Activated CD4-positive, alpha-beta memory T cell treated with anti-CD3 and anti-CD28 coated beads for 36 hours (primary cell): ENCODE measurements at places on chromosomes 3 and 15. TPM values are rescaled to one million over a fixed set of nuclear protein-coding genes. Genes with fewer than 3 reads are reported as not detected.

The ADAMTS17 gene
- total RNA-seq = 0.99 TPM

The RBP2 gene
- not detected for total RNA-seq

The SLC7A14 gene
- total RNA-seq = not detected

The GABRG3 gene
- not detected for total RNA-seq

- H3K27ac ChIP-seq = no peak overlapping the region
- DNase-seq = no peak
- no peaks in the 10 kb centered on the region for H3K36me3 ChIP-seq
Measured at GRCh38 chr3:178512647-178513046, 23.6 kb upstream of the KCNMB2 start.

DNA sequence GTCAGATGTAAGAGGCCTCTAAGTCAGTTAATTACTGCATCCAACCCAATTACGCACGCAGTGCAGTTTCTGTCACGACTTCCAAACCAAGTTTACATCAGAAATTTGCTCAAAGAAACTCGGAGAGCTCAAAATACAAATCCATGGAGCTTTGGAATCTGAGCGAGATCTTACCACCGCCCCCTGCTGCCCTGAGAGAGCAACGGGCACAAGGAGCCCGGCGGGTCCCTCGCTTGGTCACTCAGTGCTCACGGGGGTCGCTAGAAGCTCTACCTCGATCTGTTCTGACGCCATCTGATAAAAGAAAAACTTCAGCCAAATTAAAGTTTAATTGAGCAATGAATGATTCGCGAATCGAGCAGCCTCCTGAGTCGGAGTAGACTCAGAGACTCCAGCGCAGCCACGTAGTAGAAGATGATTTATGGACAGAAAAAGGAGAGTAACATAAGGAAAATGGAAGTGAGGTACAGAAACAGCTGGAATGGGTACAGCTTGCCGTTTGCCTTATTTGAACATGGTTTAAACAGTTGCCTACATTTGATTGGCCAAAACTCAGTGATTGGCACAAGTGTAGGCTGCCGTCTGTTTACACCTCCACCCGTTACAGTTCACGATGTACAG is 232.7 kb upstream of the ATP10A start:
- no peak overlapping the region for H3K4me3 ChIP-seq
- H3K36me3 ChIP-seq = no peaks in the 10 kb centered on the region
- peaks cover 8% of the 10 kb centered on the region for H3K27me3 ChIP-seq
- no peaks in the 10 kb centered on the region for H3K4me1 ChIP-seq
- H3K27ac ChIP-seq = no peak overlapping the region

GRCh38 chr15:87387766-87388165 is 868.8 kb downstream of the NTRK3 start:
- H3K27me3 ChIP-seq = peaks cover 4% of the 10 kb centered on the region
- no peaks in the 10 kb centered on the region for H3K36me3 ChIP-seq
- H3K4me3 ChIP-seq = no peak overlapping the region
- DNase-seq = no peak
- no peaks in the 10 kb centered on the region for H3K4me1 ChIP-seq

- no peaks in the 10 kb centered on the region for H3K4me1 ChIP-seq
- no peak overlapping the region for H3K27ac ChIP-seq
- no peak overlapping the region for H3K4me3 ChIP-seq
- no peaks in the 10 kb centered on the region for H3K27me3 ChIP-seq
- no peak for DNase-seq
- no peaks in the 10 kb centered on the region for H3K36me3 ChIP-seq
Measured at GRCh38 chr15:47364230-47365141, 352.8 kb upstream of the SEMA6D start.

DNA sequence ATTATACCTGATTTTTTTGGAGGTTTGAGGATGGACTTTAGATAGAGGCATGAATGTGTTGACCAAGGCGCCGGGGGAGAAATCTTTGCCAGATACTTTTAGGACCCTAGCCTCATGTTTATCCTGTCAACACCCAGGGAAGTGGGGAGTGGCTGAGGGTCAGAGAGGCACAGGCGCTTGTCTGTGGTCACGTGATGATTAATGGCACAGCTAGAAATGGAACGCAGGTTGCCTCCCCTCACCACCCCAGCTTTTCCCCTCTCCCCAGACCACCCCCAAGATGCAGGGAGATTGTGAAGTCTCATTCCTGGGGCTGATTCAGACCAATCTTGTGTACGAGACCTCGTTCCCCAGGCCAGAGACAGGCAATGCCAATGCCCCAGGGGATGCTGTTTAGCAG is 218.4 kb upstream of the LINGO1 start:
- H3K4me1 ChIP-seq = no peaks in the 10 kb centered on the region
- no peak overlapping the region for H3K4me3 ChIP-seq
- no peak overlapping the region for H3K27ac ChIP-seq
- H3K27me3 ChIP-seq = peaks cover 30% of the 10 kb centered on the region

DNA sequence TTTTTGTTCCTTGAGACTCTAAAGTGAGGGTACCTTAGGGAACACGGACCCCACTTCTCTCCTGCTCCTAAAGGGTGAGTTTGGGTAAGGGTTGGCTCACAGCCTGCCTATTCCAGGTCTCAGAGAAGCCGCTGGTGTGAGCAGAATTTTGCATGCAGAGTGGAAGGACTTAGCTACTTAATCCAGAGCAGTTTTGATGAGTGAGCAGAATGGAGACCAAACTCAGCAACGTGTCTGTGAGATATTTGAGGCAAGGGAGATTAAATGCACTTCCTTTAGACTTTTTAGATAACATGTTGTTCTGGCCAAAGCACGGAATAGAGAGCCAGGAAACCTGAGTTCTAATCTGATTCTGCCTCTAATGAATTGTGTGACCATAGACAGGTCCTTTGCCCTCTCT is 5.1 kb downstream of the SLC24A1 start:
- H3K4me3 ChIP-seq = no peak overlapping the region
- H3K4me1 ChIP-seq = peaks cover 16% of the 10 kb centered on the region
- H3K27ac ChIP-seq = no peak overlapping the region
- DNase-seq = no peak
- peaks cover 10% of the 10 kb centered on the region for H3K36me3 ChIP-seq
- H3K27me3 ChIP-seq = no peaks in the 10 kb centered on the region

DNA sequence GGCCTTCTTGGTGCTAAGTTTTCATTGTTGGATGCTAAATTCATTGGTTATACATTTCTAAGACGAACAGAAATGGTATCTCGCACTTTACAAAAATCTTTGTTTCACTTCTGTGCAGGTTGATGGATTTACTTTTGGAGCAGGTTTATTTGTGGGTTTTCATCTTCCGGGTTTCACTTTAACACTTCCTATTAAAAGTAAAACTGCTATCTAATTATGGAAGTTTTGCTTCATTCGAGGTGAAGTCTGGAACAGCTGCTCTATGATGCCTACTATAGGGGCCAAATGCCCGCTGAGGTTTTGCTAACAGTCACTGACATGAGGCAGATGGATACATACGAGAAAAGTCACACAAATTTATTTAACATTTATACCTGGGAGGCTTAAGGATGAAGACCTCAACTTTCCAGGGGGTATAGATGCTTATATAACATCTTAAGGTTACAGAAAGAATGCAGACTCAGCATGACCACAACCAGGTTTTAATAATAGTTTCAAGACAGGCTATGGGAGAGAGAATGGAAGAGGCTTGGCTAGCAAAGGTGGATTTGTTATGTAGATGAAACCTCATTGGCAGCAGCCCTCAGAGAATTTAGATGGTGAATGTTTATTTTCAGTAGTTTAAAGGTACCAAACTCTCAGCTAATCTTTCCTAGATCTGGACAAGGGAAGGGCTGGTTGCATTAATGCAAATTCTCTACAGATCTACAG is 54.2 kb downstream of the OSTN start:
- no peaks in the 10 kb centered on the region for H3K27me3 ChIP-seq
- H3K4me1 ChIP-seq = no peaks in the 10 kb centered on the region
- H3K27ac ChIP-seq = no peak overlapping the region
- DNase-seq = no peak
- H3K4me3 ChIP-seq = no peak overlapping the region

DNA sequence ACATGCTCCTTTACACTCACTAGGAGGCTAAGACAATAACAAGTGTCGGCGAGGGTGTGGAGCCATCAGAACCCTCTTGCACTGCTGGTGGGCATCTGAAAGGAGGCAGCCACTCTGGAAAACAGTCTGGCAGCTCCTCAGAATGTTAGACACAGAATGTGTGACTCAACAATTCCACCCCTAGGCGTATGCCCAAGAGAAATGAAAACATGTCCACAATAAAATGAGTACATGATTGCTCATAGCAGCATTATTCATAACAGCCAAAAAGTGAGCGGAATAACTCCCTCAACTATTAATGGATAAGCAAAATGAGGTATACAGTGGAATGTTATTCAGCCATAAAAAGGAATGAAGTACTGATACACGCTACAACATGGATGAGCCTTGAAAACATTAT is 57.8 kb downstream of the WNT7A start:
- peak overlapping the region; percentile 43 for H3K27ac ChIP-seq
- H3K27me3 ChIP-seq = no peaks in the 10 kb centered on the region
- H3K36me3 ChIP-seq = peaks cover 20% of the 10 kb centered on the region
- peak; percentile 29 for DNase-seq

DNA sequence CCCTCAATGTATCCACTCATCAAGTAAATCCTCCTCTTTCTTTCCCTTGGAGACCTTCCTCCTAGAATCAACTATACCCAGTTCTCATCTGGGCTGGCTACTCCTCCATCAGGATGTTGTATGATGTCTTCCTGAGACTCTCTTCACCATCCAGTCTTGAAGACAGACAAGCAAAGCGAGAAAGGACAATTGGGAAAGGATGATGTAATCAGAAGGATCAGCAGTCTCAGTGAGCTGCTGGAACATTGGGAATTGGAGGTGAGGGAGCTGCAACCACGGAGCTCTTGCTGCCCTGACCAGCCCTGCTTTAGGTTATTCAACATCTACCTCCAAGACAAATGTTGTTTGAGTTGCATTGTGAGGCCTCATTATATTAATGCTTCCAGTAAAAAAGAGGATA is 48.0 kb upstream of the UBP1 start:
- no peak overlapping the region for H3K27ac ChIP-seq
- H3K4me3 ChIP-seq = no peak overlapping the region
- no peaks in the 10 kb centered on the region for H3K4me1 ChIP-seq
- no peak for DNase-seq
- H3K36me3 ChIP-seq = no peaks in the 10 kb centered on the region
- H3K27me3 ChIP-seq = no peaks in the 10 kb centered on the region

GRCh38 chr15:47439146-47440111 is 277.9 kb upstream of the SEMA6D start:
- no peaks in the 10 kb centered on the region for H3K36me3 ChIP-seq
- no peak for DNase-seq
- no peak overlapping the region for H3K27ac ChIP-seq
- H3K27me3 ChIP-seq = no peaks in the 10 kb centered on the region
- H3K4me1 ChIP-seq = no peaks in the 10 kb centered on the region

DNA sequence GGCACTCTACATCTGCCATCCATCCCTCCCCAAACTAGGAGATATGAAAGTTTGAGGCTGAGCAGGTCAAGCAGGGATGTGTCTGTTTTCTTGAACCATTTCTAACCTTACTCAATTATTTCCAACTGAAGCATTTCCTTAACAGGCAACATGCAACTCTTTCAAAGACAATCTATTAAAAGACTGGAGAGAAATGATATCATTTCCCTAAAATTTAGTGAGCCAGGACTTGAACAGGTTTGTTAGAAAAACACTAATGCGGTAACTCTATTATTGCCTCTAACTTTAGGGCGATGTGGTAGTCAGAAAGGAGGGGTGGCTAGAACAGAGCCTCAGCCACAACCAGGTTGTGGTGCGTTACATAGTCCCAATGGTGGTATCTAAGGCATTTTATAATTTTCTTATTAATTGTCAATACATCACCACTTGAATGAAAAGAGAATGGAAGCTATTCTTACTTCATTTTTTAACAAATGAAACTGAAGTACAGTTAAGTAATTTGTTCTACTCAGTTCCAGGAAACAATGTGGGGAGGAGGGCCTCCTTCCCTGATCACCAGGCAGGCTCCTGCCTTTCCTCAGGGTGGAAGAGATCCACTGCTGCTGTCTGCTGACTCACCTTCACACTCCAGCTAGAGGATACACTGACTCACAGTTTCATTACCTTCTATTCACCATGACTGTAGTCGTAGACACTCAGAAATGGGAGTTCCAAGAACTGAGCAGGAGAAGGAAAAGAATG is 22.8 kb downstream of the MYO1E start:
- no peak overlapping the region for H3K27ac ChIP-seq
- H3K4me3 ChIP-seq = no peak overlapping the region
- peaks cover 11% of the 10 kb centered on the region for H3K4me1 ChIP-seq
- H3K36me3 ChIP-seq = no peaks in the 10 kb centered on the region

DNA sequence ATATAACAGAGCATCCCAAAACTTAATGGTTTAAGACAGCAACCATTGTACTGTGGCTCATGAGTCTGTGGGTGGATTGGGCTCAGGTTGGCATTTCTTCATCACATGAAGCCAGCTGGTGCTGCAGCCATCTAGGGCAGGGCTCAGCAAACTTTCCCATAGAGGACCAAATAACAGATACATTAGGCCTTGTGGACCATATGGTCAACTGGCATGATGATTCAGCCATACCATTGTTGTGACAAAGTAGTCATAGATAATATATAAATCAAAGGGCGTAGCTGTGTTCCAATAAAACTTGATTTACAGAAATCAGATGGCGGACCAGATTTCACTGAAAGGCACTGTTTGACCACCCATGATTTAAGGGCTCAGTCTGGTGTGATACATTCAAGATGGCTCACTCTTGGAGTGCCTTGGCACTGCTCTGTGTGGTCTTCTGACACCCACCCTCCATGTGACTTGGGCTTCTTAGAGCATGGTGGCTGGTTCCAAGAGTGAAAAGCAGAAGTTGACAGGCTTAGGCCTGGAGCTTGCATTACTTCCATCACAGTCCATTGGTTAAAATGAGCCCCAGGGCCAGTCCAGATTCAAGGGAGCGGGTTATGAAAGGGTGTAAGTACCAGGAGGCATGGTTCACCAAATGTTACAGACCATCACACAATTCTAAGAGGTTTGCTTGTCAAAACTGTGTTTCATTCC is 40.8 kb upstream of the BHLHE40 start:
- no peak for DNase-seq
- no peaks in the 10 kb centered on the region for H3K36me3 ChIP-seq
- no peak overlapping the region for H3K4me3 ChIP-seq
- no peak overlapping the region for H3K27ac ChIP-seq
- no peaks in the 10 kb centered on the region for H3K27me3 ChIP-seq

DNA sequence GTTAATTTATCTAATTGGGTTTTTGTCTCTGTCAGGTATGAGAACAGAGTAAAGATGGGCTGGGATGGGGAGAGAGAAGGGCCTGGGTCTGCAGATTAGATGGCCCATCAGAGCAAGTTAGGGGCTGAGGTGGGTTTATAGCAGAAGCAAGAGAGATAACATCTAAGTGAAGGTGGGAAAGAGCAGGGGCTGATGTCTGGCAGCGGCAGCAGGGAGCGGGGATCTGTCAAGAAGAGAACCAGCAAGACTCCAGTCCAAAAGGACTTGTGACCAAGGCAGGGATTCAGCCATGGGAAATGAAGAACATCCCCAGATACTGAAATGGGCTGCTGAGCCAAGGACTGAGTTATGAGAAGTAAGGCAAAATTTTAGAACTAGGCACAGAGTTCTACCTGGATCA is 320.6 kb upstream of the TBL1XR1 start:
- H3K36me3 ChIP-seq = no peaks in the 10 kb centered on the region
- H3K4me3 ChIP-seq = no peak overlapping the region
- H3K4me1 ChIP-seq = no peaks in the 10 kb centered on the region
- DNase-seq = no peak
- no peaks in the 10 kb centered on the region for H3K27me3 ChIP-seq
